Neural progenitor cell (in vitro differentiated cells): ENCODE measurements at places on chromosomes 3 and 15. TPM values are rescaled to one million over a fixed set of nuclear protein-coding genes. Genes with fewer than 3 reads are reported as not detected.

DNA sequence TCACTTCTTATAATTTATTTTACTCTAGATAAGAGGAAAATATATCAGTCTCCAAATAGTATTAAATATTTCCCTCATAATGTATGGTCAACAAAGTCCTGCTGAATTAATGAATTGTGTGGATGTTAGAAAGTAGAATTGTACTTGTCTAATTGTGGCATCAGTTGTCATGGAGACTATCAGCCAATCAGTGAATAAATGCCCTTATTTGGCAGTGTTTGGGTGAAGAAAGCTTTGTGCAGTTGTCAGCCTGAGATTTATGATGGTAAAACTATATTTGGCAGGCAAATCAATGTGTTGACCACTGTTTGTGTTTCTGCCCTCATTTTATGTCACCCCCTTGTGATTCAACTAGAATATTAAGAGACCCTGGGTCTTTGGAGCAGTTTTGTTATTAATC is 293.6 kb upstream of the MDFIC2 start:
- no peak for DNase-seq

- DNase-seq, result peak; percentile 61
Observed at GRCh38 chr3:116444819-116445310, 422 bp downstream of the LSAMP start.

DNA sequence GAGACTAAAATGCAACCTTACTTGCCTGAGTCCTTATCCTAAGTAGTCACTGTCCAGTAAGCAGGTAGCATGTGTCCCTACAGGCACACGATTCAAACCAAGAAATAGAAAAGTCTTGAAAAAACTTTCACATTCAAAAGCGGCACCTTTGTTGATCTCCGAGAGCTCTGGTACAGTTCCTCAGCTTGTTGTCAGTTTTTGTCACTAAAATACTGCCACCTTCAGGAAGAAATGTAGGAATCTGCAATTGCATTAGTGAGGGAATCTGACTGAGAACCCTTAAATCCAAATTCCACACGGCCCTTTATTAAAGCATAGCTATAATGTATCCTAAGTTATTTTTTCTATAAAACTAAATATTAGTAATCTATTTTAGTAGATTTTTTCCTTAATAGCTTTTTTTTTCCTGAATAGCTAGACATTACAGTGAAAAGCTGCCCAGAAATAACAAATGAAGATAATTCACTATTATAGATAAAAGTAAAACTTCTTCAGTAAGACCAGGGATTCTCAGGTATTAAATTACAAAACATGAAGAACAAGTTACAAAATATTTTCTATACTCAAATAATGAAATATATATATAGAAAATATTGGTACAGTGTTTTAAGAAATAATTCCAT is 44.0 kb downstream of the CCDC54 start:
- peak; percentile 83 for DNase-seq

GRCh38 chr3:110946810-110947209 is 124.8 kb upstream of the NECTIN3 start:
- no peak for DNase-seq

DNA sequence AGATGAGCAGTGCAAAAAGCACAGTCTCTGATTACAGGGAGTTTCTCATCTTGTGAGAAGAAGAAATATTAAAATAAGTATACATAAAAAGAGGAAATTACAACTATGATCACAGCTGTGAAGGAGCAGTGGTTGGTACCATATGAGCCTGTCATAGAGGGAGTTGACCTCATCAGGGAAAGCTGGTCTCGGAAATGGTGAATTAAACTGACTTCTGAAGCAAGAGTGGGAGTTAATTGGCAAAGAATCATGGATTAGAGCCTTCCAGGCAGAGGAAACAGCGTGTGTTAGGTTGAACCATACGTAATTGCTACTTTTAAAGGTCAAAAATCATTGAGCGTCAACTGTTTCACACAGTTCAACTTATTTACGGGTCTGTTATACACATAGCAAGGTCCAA is 539.1 kb downstream of the EDEM1 start:
- DNase-seq, result no peak

- peak; percentile 54 for DNase-seq
Observed at GRCh38 chr15:98881526-98882520, 125.8 kb downstream of the PGPEP1L start.

GRCh38 chr3:101521211-101521701 is 8.2 kb upstream of the SENP7 start:
- no peak for DNase-seq

- DNase-seq, result peak; percentile 11
Observed at GRCh38 chr3:58452176-58452575, 18.5 kb upstream of the PDHB start.

DNA sequence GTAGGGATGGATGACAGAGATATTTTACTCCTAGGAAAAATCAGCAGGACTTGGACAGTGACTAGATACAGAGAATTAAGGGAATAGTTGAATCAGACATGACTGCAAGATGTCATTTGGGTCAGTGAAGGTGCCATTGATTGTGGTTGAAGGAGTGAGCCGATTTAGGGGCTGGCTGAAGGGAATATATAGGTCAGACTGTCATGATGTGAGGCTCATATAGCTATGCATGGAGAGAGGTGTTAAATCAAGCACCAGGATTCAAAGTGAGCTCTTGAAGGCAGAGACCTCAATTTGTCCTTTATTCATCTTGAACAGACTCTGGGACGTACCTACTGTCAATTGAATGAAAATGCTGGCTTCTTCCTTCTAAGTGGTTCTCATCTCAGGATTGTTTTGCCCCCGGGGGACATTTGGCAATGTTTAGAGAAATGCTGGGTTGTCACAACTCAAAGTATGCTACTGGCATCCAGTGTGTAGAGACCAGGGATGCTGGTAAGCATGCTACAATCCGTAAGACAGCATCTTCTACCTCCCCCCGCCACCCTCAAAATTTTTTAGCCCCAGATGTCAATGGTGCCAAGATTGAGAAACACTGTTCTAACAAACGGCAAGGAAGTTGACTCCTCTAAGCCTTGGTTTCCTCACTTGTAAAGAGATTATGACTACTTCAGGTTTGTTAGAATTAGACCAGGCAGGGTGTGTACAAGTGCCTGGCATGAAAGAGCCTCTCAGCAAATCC is 7.8 kb downstream of the ATP2C1 start:
- DNase-seq, result no peak

DNA sequence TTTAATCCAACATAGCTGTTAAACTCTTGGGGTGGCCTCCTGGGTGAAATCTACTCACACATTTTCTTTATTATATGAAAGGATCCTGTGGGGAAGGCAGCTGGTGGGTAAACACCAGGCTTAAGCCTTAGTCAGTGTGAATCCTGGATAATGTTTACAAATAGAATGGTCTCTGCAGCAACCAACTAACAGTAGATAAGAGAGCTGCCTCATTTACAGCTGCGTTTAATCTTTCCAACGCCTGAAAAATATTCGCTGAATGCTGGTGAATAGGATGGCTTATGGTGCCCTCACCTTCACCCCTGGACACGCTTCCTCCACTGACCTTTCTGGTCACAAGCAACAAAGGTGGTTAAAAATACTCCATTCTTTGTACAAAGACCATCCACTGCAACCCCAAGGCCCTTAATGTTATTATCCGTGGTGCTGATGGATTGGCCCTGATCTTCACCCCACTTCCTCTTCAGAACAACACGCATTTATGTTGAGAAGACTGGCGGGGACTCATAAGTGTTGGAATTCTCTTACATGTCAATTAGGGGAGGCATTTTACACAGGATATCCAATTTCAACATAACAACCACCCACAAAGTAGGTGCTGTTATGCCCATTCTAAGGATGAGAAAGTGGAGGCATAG is 120.0 kb upstream of the FRMD4B start:
- peak; percentile 22 for DNase-seq

DNA sequence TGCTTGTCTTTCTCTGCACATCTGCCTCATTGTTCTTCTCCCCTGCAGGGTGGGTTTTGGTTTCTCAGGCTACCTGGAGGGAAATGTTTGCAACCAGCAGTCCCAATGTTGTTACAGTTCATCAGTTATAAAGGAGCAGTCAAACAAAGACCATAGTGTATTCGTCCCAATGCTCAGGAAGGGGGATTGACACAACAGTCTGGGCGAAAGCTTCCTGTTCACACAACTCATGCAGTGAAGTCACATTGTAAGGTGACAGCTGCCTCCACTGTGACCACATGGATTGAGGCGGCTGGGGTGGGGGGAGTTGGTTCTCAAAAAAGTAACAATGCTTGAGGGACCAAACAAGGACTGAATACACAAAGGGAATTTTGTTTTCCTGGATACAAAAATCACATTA is 28.8 kb upstream of the TF start:
- no peak for DNase-seq

GRCh38 chr3:100726706-100727105 is 17.4 kb downstream of the TFG start:
- DNase-seq, result no peak

DNA sequence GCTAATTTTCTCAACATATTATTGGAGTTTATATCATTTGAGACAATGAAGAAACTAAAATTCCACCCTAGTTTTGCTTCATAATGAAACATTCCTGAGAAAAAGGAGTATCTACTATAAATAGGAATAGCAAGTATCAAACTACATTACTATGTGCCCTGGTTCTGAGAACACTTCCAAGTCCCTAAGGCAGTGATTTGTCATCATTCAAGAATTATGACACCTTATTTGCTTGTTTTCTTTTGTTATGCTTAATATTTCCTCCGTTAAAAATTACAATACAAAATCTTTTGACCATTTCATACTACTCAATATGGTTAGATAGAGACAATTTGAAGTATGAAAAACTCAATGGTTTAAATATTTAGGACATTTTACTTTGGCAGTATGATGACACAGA is 707.8 kb upstream of the GOLIM4 start:
- no peak for DNase-seq

GRCh38 chr15:73982222-73982962 is 9.7 kb downstream of the STOML1 start:
- no peak for DNase-seq

- no peak for DNase-seq
Observed at GRCh38 chr3:150740733-150741496, 22.1 kb downstream of the SIAH2 start.

DNA sequence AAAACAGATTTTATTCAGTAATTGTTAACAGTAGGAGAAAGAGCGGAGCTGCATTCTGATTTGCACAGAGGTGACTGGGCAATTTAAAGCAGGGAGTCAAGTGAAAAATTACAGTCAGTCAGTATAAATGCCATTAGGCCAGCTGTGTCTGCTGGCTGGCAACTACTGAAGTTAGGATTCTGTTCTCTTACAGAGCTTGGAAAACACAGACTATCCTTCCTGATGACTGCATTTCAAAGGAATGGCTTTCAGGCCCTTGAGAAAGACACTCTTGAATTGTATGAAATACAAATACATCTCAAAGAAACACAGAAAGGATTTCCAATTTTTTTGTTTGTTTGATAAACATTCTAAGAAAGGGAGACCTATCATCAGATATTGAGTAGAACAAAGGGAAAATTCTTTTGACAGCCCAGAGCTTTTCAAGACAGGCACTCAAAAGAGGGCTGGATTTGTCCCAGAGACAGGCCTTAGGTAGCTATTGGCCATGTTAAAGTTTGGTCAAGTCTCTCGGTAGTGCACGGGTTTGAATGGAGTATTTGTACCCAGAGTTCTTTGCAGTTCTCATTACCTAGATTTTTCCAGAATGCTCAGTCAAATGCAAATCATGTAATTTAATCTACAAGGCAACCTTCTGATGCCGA is 551.2 kb upstream of the CCDC54 start:
- DNase-seq, result peak; percentile 13

- DNase-seq, result no peak
Observed at GRCh38 chr3:115423170-115423569, 200.1 kb upstream of the GAP43 start.

DNA sequence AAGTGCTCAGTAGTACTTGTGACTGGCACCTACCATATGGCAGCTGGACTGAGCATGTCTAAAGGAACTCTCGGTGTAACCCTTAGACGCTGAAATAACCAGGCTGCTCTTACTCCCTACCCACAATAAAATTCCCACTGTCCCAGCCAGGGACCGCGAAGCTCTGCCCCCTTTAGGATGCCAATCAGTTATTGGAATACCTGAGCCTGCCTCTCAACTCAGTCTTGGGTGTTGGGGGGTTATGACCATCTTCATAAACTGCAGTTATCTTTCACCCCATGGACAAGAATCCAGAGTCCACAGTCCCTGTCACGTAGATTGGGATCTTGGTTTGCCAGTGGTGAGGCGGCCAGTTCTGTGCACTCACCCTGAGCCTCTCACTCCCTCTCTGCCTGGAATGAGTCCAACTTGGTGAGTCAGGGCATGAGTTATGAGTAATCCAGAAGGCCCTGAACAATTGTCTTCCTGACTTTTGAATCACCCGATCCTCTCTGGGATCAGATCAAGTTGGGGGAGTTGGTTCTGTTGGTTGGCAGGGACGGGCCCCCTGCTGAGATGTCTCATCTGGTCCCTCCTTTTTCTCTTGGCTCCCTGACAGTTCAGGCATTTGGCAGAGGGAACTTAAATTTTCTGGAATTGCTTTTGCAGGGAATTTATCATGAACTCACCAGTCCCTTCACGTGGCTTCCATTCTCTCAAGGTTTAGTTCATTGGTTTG is 120.1 kb upstream of the UBE2E1 start:
- no peak for DNase-seq

GRCh38 chr3:36991923-36992805 is 767 bp downstream of the EPM2AIP1 start:
- DNase-seq, result peak; percentile 38

DNA sequence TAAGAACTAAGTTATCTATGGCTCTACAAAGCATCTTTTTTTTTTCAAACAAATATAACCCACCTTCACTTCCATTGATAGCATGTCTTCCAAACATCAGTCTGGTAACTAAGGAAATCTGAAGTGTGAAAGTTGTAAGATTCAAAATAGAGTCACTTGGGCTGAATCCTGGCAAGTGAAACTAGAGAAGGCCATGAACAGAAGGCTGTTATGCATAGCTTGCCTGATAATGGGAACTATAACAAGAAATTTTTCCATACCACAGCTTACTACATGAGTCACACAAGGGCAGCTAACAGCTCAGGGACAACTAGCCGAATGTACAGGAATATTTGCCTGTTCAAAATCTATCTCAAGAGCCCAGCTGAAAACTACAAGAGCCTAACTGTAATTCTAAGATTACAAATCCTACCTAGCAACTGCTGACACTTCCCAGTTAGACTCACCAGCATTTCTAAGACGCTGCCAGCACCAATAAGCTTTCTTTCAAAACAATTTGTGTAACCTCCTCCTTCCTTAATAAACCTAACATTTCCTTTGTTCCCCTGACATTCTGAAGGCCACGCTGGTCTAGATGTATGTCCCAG is 1066.5 kb downstream of the PLOD2 start:
- peak; percentile 48 for DNase-seq

GRCh38 chr15:93109336-93110102 is 20.5 kb upstream of the RGMA start:
- DNase-seq, result peak; percentile 64

TIMP4 gene
- total RNA-seq, result 0.07 and 0.15 TPM in 2 replicates

SOX14 gene
- total RNA-seq, result not detected in 2 replicates

MYH15 gene
- 0.12 TPM in 1 of 2 replicates, not detected in the other for total RNA-seq

A4GNT gene
- not detected in 2 replicates for total RNA-seq

REC114 gene
- not detected in 2 replicates for total RNA-seq

SERPINI1 gene
- 8.9 and 9.0 TPM in 2 replicates for total RNA-seq

WNT5A gene
- 3.3 and 5.5 TPM in 2 replicates for total RNA-seq

NPAP1 gene
- 0.06 TPM in 1 of 2 replicates, not detected in the other for total RNA-seq

SPSB4 gene
- total RNA-seq, result 4.9 and 10.7 TPM in 2 replicates

PLIN1 gene
- 0.07 and 0.15 TPM in 2 replicates for total RNA-seq

FAM219B gene
- total RNA-seq, result 120 and 124 TPM in 2 replicates
